ENCODE measurements at places on chromosomes 6 and 20.

GRCh38 chr20:6580486-6580885, 187.0 kb upstream of the BMP2 start:
- H3K27ac ChIP-seq, result no peak overlapping the region
- peaks cover 15% of the 10 kb centered on the region for H3K4me1 ChIP-seq
- DNase-seq, result no peak
- H3K36me3 ChIP-seq, result no peaks in the 10 kb centered on the region
- no peak overlapping the region for H3K4me3 ChIP-seq

DNA sequence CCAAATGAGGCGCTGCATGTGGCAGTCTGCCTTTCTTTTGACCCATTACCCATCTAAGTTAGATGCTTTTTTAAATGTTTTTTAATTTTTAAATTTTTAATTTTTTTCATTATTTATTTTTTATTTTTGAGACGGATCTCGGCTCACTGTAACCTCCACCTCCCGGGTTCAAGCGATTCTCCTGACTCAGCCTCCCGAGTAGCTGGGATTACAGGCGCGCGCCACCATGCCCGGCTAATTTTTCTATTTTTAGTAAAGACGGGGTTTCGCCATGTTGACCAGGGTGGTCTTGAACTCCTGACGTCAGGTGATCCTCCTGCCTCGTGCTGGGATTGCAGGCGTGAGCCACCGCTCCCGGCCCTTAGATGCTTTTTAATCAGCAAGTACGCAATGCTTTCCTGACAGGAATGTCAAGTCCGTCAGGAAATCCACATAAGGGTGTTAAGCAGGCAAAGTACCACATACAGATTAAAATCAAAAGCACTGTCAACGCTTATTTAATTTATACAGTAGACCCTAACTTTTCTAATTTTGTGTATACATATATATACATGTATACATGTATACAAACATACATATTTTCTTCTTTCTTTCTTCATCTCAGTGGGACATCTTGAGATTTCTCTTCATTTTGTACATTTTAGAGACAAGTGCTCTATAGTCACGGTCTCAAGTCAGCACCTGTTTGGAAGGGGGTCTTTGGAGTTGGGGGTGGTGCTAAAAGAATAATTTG, 995 bp upstream of the GSTA4 start:
- peak; percentile 45 for DNase-seq
- H3K27me3 ChIP-seq, result no peaks in the 10 kb centered on the region
- H3K36me3 ChIP-seq, result no peaks in the 10 kb centered on the region
- H3K4me3 ChIP-seq, result peak overlapping the region; percentile 20
- H3K4me1 ChIP-seq, result peaks cover 1% of the 10 kb centered on the region

DNA sequence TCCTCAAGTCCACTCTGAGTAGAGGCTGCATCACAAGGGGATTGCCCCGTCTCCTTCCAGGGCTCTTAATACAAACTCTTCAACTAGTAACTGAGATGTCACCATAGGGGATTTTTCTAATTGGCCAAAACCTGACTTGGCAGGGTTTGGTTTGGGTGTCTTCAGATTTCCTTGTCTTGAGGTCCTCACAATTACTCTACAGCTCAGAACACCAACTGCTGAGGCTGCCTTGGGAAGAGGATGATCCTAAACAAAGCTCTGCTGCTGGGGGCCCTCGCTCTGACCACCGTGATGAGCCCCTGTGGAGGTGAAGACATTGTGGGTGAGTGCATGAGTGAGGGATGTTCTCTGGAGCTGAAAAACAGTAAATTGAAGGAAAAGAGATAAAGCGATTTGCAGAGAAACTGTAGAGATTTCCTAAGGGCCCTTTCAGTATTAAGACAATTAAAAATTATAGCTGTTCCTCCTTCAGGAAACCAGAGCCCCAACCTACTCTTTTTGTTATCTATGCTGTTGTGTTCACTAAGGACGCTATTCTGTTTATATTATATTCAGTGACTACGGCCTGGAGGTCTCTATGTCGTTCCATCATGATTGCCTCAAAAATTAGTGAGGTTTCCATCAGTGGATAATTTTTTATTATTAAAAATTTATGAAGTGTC, at the start of gene HLA-DQA1:
HLA-DQA1 (plus strand) TSS at position 188 of the 662 bp plus-strand sequence; CDS start at position 241, 53 bp downstream.
- H3K27me3 ChIP-seq, result no peaks in the 10 kb centered on the region
- no peaks in the 10 kb centered on the region for H3K4me1 ChIP-seq
- H3K27ac ChIP-seq, result no peak within 1 kb of the TSS
- H3K36me3 ChIP-seq, result no peaks in the 10 kb centered on the region
- H3K4me3 ChIP-seq, result no peak within 1 kb of the TSS

- H3K27ac ChIP-seq, result no peak overlapping the region
- no peaks in the 10 kb centered on the region for H3K27me3 ChIP-seq
- H3K4me3 ChIP-seq, result no peak overlapping the region
- no peaks in the 10 kb centered on the region for H3K36me3 ChIP-seq
- DNase-seq, result no peak
Observed at GRCh38 chr6:341914-342831, 49.4 kb upstream of the IRF4 start.
